ENCODE measurements at places on chromosomes 6 and 20. TPM values are rescaled to one million over a fixed set of nuclear protein-coding genes. Genes with fewer than 3 reads are reported as not detected.

- H3K27ac ChIP-seq: no peak overlapping the region
- H3K27me3 ChIP-seq: no peaks in the 10 kb centered on the region
- no peak for DNase-seq
- H3K4me3 ChIP-seq: no peak overlapping the region
These were observed 37.0 kb downstream of the AKAP7 start for GRCh38 chr6:131172222-131172621.

The TREML4 gene
- total RNA-seq: not detected

- H3K4me1 ChIP-seq: peaks cover 99% of the 10 kb centered on the region
- H3K27me3 ChIP-seq: no peaks in the 10 kb centered on the region
- peak overlapping the region; percentile 83 for H3K27ac ChIP-seq
- no peak overlapping the region for H3K4me3 ChIP-seq
These were observed 37.4 kb downstream of the ATXN1 start for GRCh38 chr6:16723826-16724225.

DNA sequence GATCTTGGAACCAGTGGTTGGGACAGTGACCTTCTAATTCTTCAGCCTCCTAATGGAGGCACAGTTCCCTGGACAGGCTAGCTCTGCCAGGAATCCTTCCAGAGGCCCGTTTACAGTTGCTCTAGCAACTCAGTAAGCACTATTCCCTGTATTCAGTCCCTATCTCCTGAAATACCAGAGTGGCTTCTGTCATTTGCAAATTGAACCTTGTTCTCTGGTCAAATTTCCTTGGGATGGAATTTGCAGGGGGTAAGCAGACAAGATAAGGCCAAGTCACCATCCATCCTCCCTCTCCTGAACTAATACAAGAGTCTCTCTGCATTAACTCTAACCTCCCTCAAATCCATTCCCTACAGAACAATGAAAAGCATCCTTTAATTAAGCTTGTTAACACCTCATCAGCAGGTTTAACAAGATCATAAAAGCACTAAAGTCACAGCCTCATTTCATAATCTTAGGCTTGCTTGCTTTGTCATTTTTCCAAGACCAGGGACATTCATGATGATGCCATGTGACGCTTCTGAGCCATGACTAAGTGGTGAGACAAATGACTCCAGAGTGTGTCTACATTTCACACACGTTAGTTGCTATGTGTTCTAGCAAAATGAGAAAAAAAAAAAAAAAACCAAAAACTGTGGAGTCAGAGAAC, 37.1 kb downstream of the SLC22A23 start:
- H3K27ac ChIP-seq: peak overlapping the region; percentile 83
- no peaks in the 10 kb centered on the region for H3K36me3 ChIP-seq
- no peaks in the 10 kb centered on the region for H3K27me3 ChIP-seq

DNA sequence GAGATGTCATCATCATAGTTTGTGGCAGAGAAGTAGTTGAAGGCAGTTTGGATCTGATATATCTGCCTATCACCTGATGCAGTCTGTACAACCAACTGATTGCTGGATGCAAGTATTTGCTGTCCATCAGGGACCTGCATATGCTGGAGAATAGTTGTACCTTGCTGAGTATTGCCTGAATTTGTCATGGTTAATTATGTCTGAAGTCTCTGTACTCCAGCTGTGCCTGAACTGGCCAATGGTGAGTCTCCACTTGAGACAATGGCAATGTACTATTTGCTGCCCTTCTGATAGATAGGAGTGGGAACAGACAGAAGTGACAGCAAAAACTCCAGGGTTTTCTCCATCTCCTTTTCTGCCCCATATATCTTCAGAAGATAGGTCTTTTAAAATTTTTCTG, 531.5 kb downstream of the EPHA7 start:
- H3K4me1 ChIP-seq: no peaks in the 10 kb centered on the region
- DNase-seq: no peak
- H3K27me3 ChIP-seq: no peaks in the 10 kb centered on the region

GRCh38 chr6:1745814-1746213, 136.1 kb downstream of the FOXC1 start:
- no peak for DNase-seq
- H3K27ac ChIP-seq: no peak overlapping the region
- no peaks in the 10 kb centered on the region for H3K27me3 ChIP-seq
- H3K4me3 ChIP-seq: no peak overlapping the region
- no peaks in the 10 kb centered on the region for H3K4me1 ChIP-seq

The KIF25 gene
- not detected for total RNA-seq

The CGA gene
- total RNA-seq: not detected

- DNase-seq: no peak
- H3K4me1 ChIP-seq: no peaks in the 10 kb centered on the region
- no peaks in the 10 kb centered on the region for H3K27me3 ChIP-seq
These were observed 20.4 kb downstream of the AKAP12 start for GRCh38 chr6:151260205-151260604.

DNA sequence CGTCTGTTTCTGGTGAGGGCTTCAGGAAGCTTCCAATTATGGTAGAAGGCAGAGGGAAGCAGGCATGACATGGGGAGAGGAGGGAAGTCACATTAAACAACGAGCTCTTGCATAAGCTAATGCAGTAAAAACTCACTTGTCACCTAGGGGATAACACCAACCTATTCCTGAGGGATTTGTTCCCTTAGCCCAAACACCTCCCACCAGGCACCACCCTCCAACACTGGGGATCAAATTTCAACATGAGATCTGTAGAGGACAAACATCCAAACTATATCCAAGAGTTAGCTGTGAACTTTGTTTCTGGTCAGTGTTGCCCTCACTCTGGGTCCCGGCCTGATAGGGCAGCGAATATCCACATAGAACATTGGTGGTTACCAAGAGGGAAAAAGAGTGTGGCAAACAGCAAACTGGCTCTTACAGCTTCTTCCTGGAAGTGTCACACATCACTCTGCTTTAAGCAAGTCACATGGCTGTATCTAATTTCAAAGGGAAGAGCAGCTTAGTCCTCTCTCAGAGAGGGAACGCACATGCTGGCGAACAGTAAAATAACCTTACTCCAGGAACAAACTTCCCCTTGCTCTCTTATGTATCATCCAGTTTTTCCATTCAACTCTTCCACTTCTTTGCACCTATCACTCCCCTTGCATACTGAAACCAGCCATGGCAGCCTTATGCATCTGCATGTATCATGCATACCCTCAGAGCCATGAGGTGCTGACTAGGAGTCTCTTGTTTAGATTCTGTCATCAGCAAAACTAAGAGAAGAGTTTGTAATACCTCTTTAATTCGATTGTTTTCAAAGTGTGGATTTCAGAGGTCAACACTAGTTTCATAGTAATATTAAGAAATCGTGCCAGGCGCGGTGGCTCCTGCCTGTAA, 4.8 kb upstream of the MOCS1 start:
- no peak overlapping the region for H3K27ac ChIP-seq
- peaks cover 12% of the 10 kb centered on the region for H3K4me1 ChIP-seq
- no peak overlapping the region for H3K4me3 ChIP-seq
- peaks cover 5% of the 10 kb centered on the region for H3K27me3 ChIP-seq
- DNase-seq: no peak

The MYL9 gene
- 313 TPM for total RNA-seq

DNA sequence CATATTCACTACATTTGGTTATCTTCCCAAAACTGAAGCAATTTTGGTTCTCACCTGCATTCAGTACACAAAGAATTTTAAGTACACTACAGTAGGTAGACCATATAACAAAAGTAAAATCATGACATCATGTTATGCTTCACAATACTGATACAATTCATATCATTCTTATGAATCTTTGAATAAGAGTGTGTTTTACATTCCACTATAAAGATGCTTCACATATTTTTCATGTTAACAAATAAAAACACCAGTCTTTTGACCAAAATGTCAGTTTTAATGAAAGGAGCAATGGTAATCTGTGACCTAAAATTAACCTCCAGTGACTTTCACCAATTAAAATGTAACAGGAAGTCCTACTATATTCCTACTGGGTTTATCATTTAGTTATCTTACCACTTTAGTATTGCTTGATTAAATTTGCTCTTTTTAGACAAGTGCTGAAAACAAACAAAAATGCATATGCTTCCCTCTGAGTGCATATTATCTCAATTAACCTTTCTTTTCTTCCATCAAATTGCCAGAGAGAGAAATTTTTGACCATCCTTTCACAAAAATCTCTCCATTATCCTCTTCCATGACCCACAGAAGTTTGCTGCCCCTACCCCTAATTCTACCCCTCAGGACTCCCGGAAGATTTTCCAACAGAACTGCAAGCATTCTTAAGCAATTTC, 49.3 kb downstream of the PHIP start:
- H3K27ac ChIP-seq: no peak overlapping the region
- no peaks in the 10 kb centered on the region for H3K36me3 ChIP-seq
- DNase-seq: no peak
- no peak overlapping the region for H3K4me3 ChIP-seq

The CCN5 gene
- 83.9 TPM for total RNA-seq

The HLA-DPA1 gene
- 8.7 TPM for total RNA-seq

- no peaks in the 10 kb centered on the region for H3K27me3 ChIP-seq
- DNase-seq: no peak
- peaks cover 41% of the 10 kb centered on the region for H3K36me3 ChIP-seq
These were observed 13.9 kb downstream of the TNFAIP3 start for GRCh38 chr6:137880746-137881521.

DNA sequence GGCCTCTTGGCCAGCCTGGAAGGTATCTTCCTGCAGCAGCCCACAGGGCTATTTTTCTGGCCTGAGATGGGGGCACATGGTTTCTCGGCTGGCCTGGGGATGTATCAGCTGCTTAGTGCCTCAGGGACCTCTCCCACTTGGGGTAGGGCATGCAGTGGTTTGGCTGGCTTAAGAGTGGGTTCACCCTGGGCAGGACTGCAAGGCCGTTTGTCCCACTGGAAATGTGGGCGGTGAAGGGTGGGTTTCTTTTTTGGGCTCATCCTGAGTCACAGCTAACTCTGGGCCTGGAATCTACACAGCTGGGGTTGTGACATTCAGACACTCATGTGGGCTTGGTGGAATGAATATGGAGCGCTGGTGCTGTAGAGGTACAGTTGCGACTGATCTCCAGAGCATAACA, 62.0 kb downstream of the CDH26 start:
- no peak for DNase-seq
- no peaks in the 10 kb centered on the region for H3K4me1 ChIP-seq
- no peak overlapping the region for H3K27ac ChIP-seq
- no peaks in the 10 kb centered on the region for H3K36me3 ChIP-seq
- H3K4me3 ChIP-seq: no peak overlapping the region

GRCh38 chr6:12241493-12242175, 48.5 kb upstream of the EDN1 start:
- H3K4me1 ChIP-seq: no peaks in the 10 kb centered on the region
- H3K4me3 ChIP-seq: no peak overlapping the region
- H3K27me3 ChIP-seq: no peaks in the 10 kb centered on the region
- DNase-seq: no peak
- no peak overlapping the region for H3K27ac ChIP-seq
- H3K36me3 ChIP-seq: no peaks in the 10 kb centered on the region

- H3K27ac ChIP-seq: no peak overlapping the region
- no peaks in the 10 kb centered on the region for H3K27me3 ChIP-seq
- no peaks in the 10 kb centered on the region for H3K36me3 ChIP-seq
- DNase-seq: no peak
- no peaks in the 10 kb centered on the region for H3K4me1 ChIP-seq
- H3K4me3 ChIP-seq: no peak overlapping the region
These were observed 34.2 kb upstream of the SUPT3H start for GRCh38 chr6:45411959-45412358.

GRCh38 chr6:86715676-86716075, 221.7 kb upstream of the HTR1E start:
- no peak overlapping the region for H3K27ac ChIP-seq
- no peak overlapping the region for H3K4me3 ChIP-seq
- H3K36me3 ChIP-seq: no peaks in the 10 kb centered on the region
- H3K27me3 ChIP-seq: no peaks in the 10 kb centered on the region
- no peak for DNase-seq

DNA sequence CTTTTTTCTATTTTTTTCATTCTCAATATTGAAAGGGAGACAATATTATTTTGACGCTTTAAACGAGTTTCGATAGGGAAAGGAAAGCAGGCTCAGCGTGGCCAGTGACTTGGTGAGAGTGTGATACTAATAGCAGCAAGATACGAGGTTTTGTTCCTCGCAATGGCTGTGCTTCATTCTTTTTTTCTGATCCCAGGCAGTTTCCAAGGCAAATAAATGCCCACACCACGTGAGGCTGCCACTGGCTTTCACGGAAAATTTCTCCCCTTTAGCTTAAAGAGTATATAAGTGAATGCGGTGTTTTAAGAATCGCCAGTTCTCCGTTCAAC, 196.4 kb upstream of the ZNF184 start:
- no peaks in the 10 kb centered on the region for H3K36me3 ChIP-seq
- H3K27ac ChIP-seq: no peak overlapping the region
- peaks cover 57% of the 10 kb centered on the region for H3K4me1 ChIP-seq
- DNase-seq: no peak

DNA sequence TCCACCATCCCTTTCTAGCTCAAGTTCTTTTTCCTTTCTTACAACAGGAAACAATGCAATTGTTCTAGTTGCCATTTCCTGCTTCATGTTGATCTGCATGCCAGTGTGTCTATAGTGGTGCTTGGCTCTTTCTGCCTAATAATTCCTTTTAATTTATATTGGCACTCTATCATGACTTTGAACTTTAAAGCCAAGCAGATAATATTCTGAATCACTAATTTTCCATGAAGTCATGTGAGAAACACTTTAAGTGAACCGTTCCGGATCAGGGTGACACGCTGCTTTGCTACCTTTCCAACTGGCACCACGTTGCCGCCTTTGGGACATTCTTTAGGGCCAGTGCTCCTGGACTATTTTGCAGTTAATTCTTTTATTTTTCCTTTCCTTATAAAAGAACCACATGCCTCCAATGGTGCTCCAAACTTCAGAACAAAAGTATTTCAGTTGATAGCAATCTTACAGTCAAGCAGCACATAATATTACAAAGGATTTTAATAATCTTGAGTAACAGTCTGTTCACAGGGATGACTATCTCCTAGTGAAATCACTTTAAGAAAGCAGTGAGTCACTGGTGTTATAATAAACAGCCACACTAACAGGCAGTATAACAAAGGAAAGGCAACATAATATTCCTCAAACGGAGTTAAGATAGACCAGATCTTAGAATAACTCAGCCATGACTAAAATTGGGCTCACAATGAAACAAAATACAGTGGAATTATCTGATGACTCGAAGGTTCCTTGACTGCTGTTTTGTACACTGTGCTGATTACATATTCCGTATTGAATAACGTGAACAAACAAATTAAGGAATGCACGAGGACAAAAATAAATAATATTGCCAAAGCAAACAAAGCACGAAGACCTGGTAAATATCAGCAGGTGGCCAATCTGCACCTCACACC, 19.0 kb upstream of the BLOC1S5 start:
- H3K27me3 ChIP-seq: no peaks in the 10 kb centered on the region
- H3K27ac ChIP-seq: peak overlapping the region; percentile 52
- peaks cover 43% of the 10 kb centered on the region for H3K4me1 ChIP-seq
- H3K36me3 ChIP-seq: peaks cover 37% of the 10 kb centered on the region

The BANF2 gene
- not detected for total RNA-seq

The ELOVL2 gene
- 0.18 TPM for total RNA-seq

The ETV7 gene
- total RNA-seq: 7.3 TPM

DNA sequence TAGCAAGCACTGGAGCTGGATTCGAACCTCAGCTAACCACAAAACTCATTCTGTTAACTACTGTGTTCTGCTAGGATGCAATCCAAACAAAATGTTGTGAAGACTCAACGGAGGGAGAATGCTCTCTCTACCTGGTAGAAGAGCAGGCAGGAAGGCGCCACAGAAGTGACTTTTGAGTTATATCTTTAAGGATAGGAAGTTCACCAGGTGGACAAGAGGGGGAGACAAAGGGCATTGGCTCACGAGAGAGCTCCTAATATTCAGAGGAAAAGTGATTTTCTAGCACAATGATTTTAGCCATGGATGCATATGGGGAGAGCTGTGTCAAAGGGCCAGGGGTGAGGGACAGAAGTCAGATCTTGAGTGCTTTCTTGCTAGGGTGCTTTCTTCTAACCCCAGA, 108.4 kb upstream of the MAFB start:
- no peaks in the 10 kb centered on the region for H3K27me3 ChIP-seq
- H3K4me3 ChIP-seq: no peak overlapping the region
- DNase-seq: no peak
- H3K4me1 ChIP-seq: no peaks in the 10 kb centered on the region
- H3K36me3 ChIP-seq: no peaks in the 10 kb centered on the region

The TFAP2C gene
- total RNA-seq: 34.0 TPM

The GPANK1 gene
- 6.9 TPM for total RNA-seq
